ENCODE measurements at places on chromosomes 6 and 20.

DNA sequence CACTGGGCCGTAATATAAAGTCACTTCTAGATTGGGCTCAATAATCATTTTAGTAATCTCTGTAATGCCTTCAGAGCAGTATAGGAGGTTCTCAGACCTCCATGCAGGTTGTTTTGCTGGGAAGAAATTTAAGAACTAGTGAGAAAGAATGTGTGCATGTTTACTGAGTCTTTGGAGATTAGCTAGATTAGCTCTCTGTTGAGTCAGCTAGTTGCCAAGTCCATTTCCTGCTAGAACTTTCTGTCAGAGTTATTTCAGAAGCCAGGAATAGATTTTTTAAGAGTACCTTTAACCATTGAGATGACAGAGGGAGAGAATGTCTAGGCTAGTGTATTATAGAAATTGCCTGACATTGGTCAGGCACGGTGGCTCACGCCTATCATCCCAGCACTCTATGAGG is 33.3 kb downstream of the ORC3 start:
- no peak for DNase-seq

GRCh38 chr6:68108233-68108835 is 526.7 kb upstream of the ADGRB3 start:
- DNase-seq = no peak

- DNase-seq = no peak
Observed at GRCh38 chr6:83464381-83465140, 33.7 kb upstream of the ME1 start.

DNA sequence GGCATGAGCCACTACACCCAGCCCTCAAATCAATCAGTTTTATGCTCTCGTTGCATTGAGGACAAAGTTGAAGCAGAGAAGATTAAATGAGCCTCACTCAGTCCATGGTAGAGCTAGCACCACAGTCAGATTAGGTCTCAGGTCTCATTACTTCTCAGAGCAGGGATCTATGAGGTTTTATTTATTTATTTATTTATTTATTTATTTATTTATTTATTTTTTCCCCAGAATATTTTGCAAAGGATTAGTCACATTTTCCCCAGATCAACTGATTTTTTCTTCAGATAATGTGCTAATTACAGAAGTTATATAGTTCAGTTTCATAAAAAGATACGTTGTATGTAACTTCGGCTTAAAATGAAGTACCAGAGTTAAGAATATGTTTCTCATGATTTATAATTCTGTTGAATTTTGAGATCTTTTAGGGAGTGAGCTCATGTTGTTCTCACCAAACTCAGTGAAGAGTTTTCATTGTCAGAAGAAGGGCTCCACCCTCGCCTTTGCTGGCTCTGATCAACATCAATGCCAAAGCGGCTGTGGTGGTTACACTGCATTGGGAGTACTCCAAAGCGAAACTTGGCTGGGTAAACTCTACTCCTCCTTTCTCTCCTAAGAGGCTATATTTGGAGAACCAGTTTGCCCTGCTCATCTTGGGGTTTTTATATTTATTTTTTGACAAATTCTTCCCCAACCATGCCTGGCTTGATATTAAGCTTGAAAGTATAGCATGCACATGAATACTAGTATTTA is 12.9 kb upstream of the ID4 start:
- DNase-seq = no peak

- no peak for DNase-seq
Observed at GRCh38 chr6:859936-860335, 167.0 kb upstream of the EXOC2 start.

DNA sequence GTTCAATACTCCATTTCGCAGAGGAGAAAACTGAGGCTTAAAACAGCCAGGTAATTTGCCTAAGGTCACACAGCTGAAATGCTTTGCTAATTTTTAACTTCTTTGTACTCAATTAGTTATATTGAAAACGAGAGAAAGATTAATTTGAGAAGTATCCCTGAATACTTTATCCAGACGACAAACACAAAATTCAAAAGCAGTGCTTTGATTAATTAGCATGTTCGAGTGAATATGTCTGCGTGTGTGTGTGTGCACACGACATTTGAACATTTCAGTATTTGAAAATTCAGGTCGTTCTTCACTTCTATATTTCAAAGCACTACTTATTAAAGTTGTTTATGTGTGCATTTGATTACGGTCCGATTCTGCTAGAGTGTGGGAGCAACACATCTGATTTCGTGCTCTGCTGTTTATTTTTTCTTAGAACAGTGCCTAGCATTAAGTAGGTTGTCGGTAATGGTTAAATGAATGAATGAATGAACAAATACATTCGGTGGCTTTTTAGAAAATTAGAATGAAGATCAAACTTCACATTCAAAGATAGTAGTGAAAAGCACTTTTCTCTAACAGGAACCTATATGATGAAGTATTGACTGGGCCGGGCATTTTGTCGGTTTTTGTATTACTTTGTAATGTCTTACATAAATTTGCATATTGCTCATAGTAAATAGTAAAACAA is 36.9 kb upstream of the SYNCRIP start:
- no peak for DNase-seq

- no peak for DNase-seq
Observed at GRCh38 chr6:20632696-20633095, 98.4 kb downstream of the CDKAL1 start.

- no peak for DNase-seq
Observed at GRCh38 chr20:10963717-10964266, 290.0 kb upstream of the JAG1 start.

GRCh38 chr6:160420969-160421556 is 72.9 kb downstream of the SLC22A3 start:
- DNase-seq = no peak

- DNase-seq = peak; percentile 95
Observed at GRCh38 chr20:46307139-46307998, 929 bp downstream of the CDH22 start.

GRCh38 chr6:110412360-110412759 is 3.0 kb downstream of the DDO start:
- no peak for DNase-seq

DNA sequence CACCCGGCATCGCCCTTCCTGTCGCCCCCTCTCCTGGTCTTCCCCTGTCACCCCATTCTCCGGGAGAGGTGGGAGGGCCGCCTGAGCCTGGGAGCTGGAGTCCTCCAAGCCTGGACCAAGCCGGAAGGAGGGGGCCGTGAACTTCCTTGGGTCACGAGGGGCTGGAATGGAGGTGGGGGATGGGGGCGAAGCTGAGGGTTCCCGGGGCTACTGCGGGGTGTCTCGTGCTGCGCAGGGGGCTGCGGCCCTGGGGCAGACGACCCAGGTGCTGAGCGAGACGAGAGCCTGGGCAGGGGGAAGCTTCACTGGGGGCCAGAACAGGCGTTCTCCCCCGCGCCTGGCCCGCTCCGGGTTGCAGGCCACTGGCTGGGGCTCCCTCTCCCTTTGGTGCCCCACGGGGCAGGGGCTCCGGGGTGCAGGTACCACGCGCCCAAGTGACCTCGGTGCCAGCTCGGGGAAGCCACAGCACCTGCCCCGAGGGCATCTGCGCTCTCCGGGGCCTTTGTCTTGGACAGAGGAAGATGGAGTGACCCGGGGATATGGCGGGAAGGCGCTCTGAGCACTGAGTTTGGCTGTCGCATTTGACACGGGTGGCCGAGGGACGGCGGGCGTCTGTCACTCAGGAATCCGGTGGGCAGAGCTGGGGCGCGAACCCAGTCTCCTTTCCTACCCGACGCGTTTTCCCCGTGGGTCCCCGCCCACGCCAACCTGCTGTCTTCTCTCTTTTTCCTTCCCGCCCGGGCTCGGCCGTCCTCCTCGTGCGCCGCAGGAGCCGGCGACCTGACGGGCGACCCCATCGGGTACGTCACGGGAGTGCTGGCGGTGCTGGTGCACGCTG is 1.2 kb downstream of the SLC35D3 start:
- no peak for DNase-seq

DNA sequence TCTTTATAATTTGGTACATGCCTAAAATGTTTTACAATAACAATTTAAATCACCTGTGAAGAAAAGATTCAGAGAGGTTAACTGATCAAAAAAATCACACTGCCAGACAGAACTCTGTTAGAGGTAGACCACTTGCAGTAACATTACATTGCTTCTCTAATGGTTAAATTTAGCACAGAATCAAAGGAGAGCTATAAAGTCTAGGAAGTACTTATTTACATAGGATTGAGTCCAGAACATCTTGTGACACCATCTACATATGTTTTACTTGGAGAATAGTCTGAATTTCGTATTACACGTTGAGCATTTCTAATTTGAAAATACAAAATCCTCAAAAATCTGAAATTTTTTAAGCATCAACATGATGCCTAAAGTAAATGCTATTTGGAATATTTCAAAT is 17.2 kb upstream of the TBC1D20 start:
- no peak for DNase-seq

GRCh38 chr6:157107915-157108651 is 215.2 kb downstream of the TMEM242 start:
- DNase-seq = peak; percentile 32

- no peak for DNase-seq
Observed at GRCh38 chr6:33202799-33203198, 1.7 kb upstream of the HSD17B8 start.

DNA sequence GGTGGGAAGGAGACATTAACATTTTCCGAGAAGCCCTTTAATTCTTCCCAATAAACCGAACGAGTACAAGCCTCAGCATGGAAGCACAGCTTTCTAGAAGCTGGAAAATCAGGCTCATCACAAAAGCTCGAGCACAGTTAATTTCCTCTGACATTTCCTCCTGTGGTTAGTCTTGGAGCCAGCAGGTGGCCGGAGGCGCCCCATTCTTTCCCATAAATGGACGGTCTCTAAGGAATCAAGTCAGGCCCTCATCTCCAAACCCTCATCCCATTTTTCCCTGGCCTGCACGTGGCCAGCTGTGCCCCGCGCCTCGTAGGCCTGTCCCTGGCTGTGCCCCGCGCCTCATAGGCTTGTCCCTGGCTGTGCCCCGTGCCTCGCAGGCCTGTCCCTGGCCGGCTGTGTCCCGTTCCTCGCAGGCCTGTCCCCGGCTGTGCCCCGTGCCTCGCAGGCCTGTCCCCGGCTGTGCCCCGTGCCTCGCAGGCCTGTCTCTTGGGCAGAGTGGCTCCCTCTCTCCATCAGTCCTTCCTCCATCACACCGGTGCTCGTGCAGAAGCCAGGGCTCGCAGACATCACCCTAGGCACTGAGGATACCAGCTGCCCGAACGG is 19.7 kb upstream of the NTSR1 start:
- DNase-seq = peak; percentile 50

GRCh38 chr6:158567871-158568401 is 8.0 kb downstream of the TMEM181 start:
- no peak for DNase-seq

GRCh38 chr20:61588411-61589385 is 336.6 kb downstream of the CDH4 start:
- peak; percentile 52 for DNase-seq

DNA sequence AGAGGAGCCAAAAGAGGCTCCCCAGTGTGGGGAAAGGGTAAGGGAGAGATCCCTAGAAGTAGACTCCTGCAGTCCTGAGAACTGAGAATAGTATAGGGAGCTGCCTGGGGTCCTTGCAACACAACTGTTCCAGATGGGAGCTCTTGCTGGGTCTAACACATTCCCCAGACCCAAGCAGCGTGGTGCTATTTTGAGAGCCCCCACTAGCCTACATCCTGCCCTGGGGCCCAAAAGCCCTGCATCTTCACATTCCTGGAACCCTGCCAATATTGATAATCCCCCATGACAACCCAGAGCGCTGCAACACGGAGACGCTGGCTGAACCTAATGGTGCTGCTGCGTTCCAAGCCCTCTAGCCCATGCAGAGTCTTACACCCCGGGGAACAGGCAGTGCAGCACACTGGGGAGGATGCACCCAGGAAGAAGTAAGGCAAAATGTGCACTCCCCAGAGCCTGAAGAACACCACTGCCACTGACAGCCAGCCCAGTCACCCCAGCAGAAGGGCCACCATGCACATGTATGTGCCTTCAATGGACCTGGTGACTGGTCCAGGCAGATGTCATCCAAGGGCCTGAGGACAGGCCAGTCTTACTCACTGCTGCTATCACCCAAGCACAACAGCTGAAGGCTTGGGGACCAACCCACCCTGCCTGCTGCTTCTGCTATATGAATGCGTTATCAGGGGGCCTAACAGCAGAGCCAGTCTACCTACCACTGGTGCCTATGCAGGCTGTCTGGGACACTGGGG is 7.0 kb upstream of the RNF217 start:
- no peak for DNase-seq

- DNase-seq = no peak
Observed at GRCh38 chr6:1832844-1833787, 223.4 kb downstream of the FOXC1 start.

DNA sequence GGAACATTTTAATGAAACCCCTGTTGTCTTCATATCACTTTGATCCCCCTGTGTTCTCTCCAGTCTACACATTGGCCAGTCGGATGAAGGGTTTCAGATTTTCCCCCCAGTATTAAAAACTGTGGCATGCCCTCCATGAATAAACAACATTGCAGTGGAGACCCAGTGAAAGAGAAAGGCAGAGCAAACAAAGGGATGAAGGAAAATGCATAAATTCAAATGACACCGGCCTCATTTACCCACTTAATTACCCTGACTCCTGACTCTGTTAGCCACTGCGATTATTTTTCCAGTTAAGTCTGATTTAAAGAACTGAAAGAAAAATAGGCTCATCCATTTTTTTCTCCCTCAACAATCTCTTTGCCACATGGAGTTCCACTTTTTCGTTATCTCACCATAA is 569.2 kb downstream of the TFAP2B start:
- DNase-seq = no peak

- no peak for DNase-seq
Observed at GRCh38 chr6:29426654-29427053, 11.9 kb downstream of the OR12D1 start.

GRCh38 chr20:24473435-24474223 is 4.2 kb downstream of the SYNDIG1 start:
- no peak for DNase-seq

DNA sequence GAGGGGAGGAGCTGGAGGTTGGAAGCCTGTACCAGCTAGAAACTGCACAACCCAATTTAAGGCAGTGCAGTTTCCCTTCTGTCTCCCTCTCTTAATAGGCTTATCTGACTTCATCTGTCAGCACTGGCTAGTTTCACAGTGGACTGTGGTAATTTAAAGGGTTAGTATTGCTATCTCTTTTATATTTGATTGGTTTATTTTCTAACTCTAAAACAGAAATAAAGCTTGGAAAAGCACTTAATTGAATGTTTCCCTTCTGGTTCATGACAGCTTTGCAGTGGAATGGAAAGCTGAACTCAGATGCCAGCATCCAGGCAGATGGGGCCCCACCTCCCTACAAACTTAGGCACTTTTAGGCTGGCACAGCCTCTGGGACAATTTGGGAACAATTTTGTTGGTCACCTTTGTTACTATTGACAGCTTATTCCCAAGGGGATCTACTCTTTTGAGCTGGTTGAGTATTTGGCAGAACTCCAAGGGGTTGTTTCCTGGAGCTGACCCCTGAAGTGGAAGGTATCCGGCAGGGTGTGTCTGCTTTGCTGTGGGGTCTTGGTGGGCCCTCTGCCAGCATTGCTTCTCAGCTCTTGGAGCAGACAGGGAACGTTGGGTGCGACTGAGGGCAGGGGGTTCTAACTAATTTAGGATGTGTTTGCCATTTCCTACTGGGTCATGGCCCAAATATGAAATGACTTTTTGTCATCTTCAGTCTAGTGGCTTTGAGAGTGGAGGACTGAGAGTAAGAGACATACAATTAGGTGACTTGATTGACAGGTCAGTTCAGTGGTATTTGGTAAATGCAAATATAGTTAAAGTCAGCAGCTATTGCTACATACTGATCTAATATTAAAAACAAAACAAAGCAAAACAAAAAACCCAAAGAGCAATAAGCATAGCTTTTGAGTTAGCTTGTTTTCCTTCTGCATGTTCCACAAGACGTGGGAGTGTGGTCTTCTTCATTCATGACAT is 9.3 kb downstream of the SH3BGRL2 start:
- no peak for DNase-seq

GRCh38 chr20:20083807-20084206 is 31.5 kb downstream of the CFAP61 start:
- DNase-seq = no peak

GRCh38 chr6:27019651-27020552 is 227.6 kb upstream of the PRSS16 start:
- DNase-seq = peak; percentile 61
